Stimulated activated CD8-positive, alpha-beta memory T cell treated with anti-CD3 and anti-CD28 coated beads, Interleukin-4, amount 100 ng/mL, for 4 hours (primary cell): ENCODE measurements at places on chromosomes 3 and 15.

DNA sequence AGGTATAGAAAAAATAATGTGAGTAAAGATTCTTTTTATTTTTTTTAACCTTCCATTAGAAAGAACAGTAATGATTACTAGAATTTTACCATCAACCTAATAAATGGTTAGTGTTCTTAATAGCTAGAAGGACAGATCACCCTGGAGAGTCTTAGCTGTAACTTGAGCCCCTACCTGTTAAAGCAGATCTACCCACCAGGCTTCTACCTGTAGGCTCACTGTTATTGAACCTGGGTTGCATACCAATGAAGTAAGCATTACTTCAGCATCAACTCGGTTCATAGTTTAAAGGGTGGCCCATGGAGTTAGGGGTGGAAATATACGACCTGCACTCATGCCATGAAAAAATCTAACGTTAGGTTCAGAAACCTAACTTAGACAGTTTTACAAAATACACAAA lies 280.4 kb downstream of the BBX start:
- no peak for DNase-seq

DNA sequence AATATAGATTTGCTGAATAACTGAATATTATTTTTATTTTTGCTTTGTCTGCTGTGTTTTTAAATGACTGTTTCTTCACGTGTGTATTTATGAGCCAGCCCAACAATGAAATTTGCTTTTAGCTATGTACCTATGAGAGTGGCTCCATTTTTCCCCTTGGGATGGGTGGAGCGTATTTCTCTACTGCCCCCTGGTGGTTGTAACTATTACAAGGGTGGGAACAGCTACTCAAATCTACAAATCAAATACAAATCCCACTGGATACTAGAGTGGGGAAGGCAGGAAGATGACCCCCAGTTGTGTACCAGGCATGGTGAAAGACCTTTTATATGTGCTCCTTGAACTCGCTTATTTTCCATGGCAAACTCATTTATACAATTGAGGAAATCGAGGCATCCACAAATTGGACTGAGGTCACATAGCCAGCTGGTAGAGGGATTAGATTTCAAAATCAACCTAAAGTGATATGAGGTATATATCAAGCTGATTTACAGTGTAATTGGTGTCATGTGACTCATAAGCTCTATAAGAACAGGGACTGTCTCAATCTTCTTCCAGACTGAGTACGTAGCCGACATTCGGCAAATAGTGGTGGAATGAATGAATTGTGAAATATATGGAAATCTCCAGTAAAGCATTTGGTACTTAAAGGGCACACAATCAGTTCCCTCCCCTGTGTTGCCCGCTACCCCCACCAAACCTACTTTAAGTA lies 69.5 kb upstream of the VEPH1 start:
- DNase-seq = no peak

- DNase-seq = no peak
Observed at GRCh38 chr15:90774731-90775514, 57.8 kb downstream of the BLM start.

GRCh38 chr3:32018757-32019564 lies 37.4 kb downstream of the ZNF860 start:
- DNase-seq = no peak

GRCh38 chr3:151837057-151837456 lies 23.1 kb downstream of the AADAC start:
- DNase-seq = no peak

- no peak for DNase-seq
Observed at GRCh38 chr3:23106666-23107065, 96.5 kb upstream of the UBE2E2 start.
